ENCODE measurements at places on chromosomes 2 and 18. TPM values are rescaled to one million over a fixed set of nuclear protein-coding genes. Genes with fewer than 3 reads are reported as not detected.

The CHRNG gene
- total RNA-seq = not detected

DNA sequence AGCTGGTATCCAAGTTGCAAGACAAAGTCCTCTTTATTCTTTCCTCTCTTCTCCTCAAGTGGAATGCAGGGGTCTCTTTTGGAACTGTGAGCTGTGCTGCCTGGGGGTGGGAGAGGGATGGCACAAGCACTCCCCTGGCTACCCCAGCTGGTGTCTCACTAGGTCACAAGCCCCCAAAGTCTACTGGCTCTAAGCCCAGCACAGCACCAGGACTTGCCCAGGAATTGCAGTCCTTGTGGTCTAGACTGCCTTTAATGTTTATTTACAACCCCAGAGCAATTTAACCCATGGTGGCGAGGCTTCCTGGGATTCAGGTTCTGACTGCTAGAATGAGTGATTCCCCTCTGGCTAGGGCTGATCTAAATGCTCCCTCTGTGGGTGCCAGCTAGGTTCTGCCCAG lies 199.0 kb upstream of the STK17B start:
- no peak for DNase-seq

The ZNF804A gene
- total RNA-seq = 2.2 TPM

The CRYGD gene
- total RNA-seq = not detected

The ANKRD29 gene
- 0.67 TPM for total RNA-seq

DNA sequence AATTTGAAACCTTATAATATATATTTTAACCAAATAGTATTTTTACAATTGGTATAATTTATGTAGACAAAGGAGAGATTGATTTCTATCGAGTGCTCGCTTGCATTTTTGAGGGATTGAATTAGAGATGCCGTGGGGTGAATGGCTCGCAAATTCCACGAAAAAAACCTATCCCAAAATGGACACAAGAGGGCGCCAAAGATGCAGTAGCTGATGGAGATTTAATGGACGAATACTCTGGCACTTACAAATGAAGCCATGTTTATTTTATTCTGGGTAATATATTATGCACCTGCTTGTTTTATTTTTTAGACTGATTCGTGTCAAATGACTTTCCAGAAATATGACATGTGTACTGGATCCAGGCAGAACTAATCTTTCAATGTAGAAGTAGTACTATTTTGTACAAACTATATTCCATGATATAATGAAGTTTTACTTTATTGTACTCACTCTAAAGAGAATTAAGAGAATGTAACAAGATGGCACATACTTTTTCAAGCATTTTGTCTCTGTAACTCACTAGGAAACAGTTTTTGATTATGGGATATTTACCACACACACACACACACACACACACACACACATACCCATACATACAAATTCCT lies 505.4 kb downstream of the PLCL1 start:
- no peak for DNase-seq

DNA sequence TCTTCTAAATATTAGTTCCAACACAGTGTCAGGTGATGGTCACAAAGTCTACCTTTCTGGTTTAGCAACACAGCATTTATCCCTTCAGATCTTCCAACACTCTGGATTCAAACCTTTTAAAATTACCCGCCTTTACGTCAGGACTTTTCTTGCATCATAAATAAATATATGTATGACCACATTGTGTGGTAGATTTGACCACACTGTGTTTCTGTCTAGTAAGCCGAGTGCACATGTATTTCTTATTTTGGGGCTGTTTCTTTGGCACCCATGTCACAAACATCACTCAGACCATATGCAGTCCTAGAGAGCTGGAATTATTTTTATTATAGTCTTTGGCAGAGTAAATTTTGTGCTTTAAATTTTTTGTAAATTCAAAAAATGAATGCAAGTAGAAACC lies 172.1 kb downstream of the ANKRD44 start:
- no peak for DNase-seq

GRCh38 chr2:45323344-45323743 lies 287.7 kb downstream of the SRBD1 start:
- DNase-seq = no peak

- peak; percentile 35 for DNase-seq
Observed at GRCh38 chr2:68594674-68595492, 48.5 kb upstream of the PROKR1 start.

The KIF1A gene
- 132 TPM for total RNA-seq

GRCh38 chr2:236496340-236496739 lies 73.3 kb upstream of the ACKR3 start:
- no peak for DNase-seq

GRCh38 chr2:218991674-218992168 lies 1.5 kb downstream of the CRYBA2 start:
- DNase-seq = no peak

The EN1 gene
- total RNA-seq = 0.26 TPM

The PKP4 gene
- 81.7 TPM for total RNA-seq

- no peak for DNase-seq
Observed at GRCh38 chr18:13653746-13654433, 72.5 kb downstream of the FAM210A start.

The CERKL gene
- total RNA-seq = 0.87 TPM

The EMILIN2 gene
- 18.3 TPM for total RNA-seq

GRCh38 chr2:148130581-148130980 lies 109.7 kb downstream of the MBD5 start:
- DNase-seq = no peak

DNA sequence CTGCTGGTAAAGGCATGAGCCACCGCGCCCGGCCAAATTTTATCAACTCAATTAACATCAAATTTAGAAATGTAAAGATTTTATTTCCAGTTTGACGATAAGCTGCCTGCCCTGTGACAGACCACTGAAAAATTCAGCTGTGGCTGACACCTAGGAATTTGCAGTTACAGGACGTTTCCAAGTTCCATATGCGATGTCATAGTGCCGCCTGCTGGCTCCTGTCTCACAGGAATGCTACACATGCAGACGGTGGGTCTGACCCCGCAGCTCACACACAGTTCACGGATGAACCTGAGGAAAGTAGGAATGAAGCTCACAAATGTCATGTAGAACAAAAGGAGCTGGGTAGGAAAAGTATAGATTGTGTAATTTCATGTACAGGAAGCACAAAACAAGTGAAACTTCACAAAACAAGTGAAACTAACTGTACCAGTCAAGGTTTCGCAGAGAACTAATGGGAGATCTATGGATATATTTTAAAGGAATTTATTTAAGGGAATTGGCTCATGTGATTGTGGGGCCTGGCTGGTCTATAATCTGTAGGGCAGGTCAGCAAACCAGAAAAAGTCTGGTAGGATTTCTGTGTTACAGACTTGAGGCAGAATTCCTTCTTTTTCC lies 13.2 kb upstream of the SEH1L start:
- DNase-seq = peak; percentile 69

DNA sequence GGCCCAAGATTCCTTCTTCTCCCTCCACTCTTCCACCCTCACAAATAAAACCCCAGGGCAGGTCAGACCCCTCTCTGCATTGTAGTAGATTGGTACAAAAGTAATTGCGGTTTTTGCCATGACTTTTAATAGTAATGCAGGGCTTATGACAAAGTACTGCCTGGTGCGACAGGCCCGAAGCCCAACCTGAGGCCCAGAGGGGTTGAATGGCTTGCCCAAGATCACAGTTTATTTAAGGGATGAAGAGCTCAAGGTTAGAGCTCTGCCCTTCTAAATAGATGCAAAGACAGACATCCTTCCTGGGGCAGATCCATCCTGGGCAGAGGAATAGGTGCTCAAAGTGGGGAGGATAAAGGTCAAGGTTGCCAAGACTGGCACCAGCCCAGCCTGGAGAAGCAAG lies 899 bp upstream of the PSTPIP2 start:
- no peak for DNase-seq

GRCh38 chr2:53913721-53914120 lies 54.0 kb upstream of the GPR75 start:
- no peak for DNase-seq

DNA sequence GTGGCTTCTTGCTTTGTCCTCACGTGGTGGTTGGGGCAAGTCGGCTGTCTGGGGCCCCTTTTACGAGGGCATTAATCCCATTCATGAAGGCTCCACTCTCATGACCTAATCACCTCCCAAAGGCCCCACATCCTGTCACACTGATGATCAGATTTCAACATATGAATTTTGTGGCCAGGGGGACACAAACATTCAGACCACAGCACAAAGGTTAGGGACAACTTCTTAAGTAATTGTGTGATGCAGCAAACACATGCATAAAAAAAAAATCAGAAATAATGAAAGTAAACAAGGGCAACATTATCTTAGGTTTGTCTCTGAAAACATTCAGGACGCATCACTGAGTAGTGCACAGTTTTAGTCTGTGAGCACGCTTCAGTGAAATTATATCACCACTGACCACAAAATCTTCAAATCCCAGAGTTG lies 54.2 kb upstream of the FRZB start:
- DNase-seq = no peak

The IMP4 gene
- 104 TPM for total RNA-seq

The DYNAP gene
- not detected for total RNA-seq

- no peak for DNase-seq
Observed at GRCh38 chr2:43455731-43456642, 139.9 kb downstream of the THADA start.

DNA sequence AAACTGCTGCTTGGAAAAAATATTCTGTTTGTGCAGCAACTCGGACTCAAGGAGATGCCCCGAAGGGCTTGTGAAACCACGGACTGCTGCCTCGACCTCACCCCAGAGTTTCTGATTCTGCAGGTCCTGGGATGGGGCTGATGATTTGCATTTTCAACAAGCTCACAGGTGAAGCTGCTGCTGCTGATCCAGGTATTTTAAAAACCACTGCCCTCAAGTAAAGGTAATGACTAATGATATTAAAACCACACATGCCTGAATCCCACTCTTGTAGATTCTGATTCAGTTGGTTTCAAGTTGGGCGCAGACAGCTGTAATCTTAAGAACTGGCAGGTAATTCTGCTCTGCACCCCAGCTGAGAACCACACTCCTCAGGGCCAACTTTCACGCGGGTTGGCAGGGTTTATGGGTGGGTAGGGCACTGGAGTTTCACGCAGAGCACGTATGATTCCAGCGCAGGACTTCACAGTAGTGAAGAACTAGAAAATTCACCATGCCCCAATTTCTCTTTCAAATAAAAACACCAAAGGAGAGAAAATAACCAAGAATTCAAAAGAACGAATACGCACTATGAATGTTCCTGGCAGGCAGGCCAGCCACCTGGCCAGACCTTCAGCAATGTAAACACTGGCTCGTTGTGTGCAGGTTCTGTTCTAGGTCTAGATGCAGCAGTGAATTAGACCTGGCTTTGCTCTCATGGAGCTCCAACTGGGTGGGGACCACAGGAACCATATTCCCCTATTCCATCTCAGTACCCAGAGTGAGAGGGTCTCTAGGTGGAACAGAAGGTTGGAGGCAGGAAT lies 74.6 kb upstream of the ZFP36L2 start:
- no peak for DNase-seq

DNA sequence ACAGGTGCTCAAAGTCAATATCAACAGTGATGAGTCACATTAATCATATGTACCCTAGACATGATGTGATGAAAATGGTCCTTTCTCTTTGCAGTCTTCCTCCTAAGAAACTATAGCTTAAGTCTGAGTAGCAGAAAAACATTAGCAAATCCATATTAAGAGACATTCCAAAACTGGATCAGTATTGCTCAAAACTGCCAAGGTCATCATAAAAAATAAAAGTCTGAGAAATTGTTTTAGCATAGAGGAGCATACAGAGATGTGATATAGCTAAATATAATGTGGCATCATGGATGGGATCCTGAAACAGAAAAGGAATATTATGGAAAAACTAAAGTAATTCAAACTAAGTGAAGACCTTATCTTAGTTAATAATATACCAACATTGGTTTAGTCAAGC lies 1316.1 kb downstream of the SUCLG1 start:
- no peak for DNase-seq

GRCh38 chr2:237012577-237013267 lies 73.0 kb upstream of the COPS8 start:
- DNase-seq = no peak

DNA sequence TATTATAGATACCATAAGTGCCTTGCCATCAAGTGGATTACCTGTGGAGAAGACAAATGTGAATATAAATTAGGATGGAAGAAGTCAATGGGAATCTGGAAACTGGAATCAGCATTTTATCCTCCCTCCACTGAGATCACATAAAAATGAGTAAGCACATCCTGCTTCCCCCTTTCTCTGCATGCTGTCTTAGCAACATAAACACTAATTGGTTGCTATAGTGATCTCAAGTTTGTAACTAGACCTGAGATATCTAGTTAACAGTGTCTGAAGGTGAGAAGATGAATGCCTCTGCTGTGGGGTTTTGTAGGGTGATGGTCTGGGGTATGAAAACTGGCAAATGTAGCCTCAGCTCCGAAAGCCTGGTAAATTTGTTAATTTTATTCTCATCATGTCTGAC lies 1357.5 kb upstream of the CELF4 start:
- no peak for DNase-seq

GRCh38 chr18:62336618-62337017 lies 11.5 kb downstream of the TNFRSF11A start:
- DNase-seq = no peak

DNA sequence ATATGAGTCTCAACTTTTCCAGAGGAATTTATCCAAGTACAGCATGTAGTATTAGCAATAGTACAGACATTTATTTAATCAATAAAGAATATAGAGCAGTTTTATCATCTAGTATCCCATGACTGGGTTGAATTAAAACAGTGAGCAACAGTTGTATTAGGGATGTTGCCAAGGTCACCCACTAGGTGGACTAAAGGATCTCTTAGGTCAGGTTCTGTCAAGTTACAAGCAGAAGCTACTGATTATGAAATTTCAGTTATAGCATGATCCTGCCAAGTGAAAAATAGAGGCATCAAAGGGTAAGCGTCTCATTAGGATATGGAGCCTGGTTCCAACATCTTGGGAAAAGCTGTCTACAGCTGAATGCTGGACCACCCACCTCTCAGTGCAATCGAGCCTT lies 52.1 kb upstream of the LAPTM4A start:
- no peak for DNase-seq

GRCh38 chr18:62862466-62862865 lies 147.1 kb downstream of the PHLPP1 start:
- DNase-seq = no peak

DNA sequence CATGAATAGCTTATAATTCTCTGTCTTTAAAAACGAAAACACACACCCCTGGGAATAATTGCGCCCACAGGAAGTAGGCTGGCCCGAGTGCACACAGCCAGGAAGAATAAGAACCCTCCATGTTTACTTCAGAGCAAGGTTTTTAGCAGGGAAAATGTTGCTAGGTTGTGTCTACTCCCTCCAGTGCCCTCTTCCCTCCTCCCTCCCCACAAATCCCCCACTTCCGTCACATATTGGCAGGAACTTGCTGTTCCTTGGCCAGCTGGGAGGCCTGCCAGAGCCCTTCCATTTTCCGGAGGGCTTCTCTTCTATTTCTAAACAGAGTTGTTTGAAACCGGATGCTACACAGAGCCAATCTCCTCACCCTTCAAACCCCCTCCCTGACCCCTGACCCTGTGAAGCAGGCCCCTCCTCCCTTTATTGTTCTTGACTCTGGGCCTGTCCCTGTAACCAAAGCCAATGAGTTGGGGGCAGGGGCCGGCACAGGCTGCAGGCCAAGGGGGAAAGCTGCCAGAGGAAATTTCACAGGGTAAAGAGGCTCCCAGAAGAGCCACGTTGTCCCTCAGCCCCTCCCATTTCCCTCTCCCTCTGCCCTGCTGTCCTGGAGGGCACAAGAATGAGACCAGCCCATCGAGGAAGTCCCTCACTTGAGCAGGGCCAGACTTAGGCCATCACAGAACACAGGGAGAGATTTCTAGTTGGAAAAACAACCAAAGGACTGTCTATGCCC lies 49.8 kb upstream of the LGALSL start:
- DNase-seq = no peak

The GALNT5 gene
- total RNA-seq = 0.08 TPM
